ENCODE measurements at places on chromosomes 13 and 19.

- H3K4me3 ChIP-seq = no peak overlapping the region
- H3K27me3 ChIP-seq = no peaks in the 10 kb centered on the region
- no peak for DNase-seq
- H3K36me3 ChIP-seq = no peaks in the 10 kb centered on the region
- H3K27ac ChIP-seq = no peak overlapping the region
- peaks cover 41% of the 10 kb centered on the region for H3K4me1 ChIP-seq
Measured at GRCh38 chr13:30314562-30314961, 7.2 kb upstream of the KATNAL1 start.

DNA sequence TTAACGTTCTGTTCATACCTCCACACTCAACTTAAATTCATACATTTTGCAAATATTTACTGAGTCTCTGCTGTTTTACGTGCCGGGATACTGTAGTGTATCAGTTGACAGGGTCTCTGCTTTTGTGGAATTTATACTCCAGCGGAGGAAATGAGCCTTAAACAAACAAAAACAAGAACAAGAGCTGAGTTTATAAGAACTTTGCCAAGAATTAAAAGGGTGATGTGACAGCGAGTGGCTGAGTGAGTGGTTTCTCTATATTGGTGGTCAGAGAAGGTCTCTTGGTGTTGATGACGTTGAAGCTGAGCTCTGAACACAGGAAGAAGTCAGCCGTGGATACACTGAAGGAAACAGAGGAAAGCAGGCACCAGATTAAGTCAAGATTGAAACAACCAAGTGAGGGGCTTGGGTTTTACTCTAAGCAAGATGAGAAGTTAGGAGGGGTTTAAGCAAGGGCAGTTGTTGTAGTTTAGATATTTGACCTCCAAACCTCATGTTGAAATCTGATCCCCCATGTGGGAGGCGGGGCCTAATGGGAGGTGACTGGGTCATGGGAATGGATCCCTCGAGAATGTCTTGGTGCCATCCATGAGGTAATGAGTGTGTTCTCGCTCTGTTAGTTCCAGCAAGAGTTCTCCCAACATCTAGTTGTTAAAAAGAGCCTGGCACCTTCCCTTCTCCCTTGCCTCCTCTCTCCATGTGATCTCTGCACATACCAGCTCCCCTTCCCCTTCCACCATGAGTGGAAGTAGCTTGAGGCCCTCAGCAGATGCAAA is 248.3 kb downstream of the DCLK1 start:
- no peaks in the 10 kb centered on the region for H3K36me3 ChIP-seq
- H3K4me1 ChIP-seq = no peaks in the 10 kb centered on the region
- DNase-seq = no peak
- H3K4me3 ChIP-seq = no peak overlapping the region

DNA sequence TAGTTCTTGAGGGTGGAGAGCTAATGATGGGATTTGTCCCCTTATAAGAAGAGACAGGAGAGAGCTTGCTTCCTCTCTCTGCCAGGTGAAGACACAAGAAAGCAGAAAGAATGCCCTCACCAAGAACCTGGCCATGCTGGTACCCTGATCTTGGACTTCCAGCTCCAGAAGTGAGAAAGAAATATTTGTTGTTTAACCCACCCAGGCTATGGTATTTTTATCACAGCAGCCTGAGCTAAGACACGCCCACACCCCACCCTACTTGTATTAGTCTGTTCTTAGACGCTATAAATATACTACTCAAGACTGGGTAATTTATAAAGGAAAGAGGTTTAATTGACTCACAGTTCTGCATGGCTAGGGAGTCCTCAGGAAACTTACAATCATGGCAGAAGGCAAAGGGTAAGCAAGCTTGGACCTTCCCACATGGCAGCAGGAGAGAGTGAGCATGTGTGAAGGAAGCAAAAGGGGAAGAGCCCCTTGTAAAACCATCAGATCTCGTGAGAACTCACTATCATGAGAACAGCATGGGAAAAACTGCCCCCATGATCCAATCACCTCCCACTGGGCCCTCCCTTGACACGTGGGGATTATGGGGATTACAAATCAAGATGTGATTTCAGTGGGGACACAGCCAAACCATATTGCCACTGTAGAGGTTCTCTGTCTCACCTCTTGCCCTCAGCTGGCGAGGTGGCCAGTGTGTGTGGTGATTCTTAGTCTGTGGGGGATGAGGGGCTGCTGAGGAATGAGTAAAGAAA is 57.4 kb upstream of the RCBTB2 start:
- peaks cover 17% of the 10 kb centered on the region for H3K4me1 ChIP-seq
- no peak overlapping the region for H3K27ac ChIP-seq
- no peak overlapping the region for H3K4me3 ChIP-seq
- H3K36me3 ChIP-seq = no peaks in the 10 kb centered on the region

DNA sequence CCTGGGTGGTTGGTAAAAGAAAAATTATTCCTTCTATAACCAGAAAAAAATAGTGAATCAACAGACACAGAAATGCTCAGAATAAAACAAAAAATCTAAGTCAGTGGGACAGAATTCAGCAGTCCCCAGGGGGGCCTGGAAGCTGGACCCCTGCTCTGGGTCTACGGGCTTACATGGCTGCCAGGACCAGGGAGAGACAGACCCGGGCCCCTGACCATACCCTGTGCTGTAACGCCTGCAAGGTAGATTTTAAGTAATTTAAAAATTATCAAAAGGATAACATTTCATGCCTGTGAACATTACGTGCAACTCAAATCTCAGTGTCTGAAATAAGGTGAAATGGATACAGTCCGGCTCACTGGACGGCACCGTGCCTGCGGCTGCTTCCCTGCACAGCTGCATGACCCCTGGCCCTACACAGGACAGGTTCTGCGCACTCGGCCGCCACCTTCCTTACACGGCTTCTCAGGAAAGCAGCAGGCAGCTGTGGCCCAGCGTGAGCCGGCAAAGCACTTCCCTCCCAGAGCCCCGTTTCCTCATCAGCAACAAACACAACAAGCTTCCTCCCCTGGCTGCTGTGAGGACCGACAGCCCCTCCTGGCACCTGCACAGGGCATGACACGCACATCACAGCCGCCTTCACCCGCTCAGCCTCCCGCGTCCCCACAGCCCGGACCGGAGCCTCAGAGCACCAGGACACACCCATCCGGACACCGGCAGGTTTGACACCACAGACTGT is 22.2 kb downstream of the RASA3 start:
- H3K4me1 ChIP-seq = peaks cover 35% of the 10 kb centered on the region
- peaks cover 2% of the 10 kb centered on the region for H3K36me3 ChIP-seq
- H3K27me3 ChIP-seq = no peaks in the 10 kb centered on the region
- H3K4me3 ChIP-seq = no peak overlapping the region

- no peak for DNase-seq
- peaks cover 39% of the 10 kb centered on the region for H3K4me1 ChIP-seq
- H3K27me3 ChIP-seq = no peaks in the 10 kb centered on the region
Measured at GRCh38 chr13:42981317-42981716, 10.7 kb downstream of the EPSTI1 start.

All from B cell (primary cell).